Stimulated activated CD8-positive, alpha-beta memory T cell treated with anti-CD3 and anti-CD28 coated beads, Interleukin-4, amount 100 ng/mL, for 48 hours (primary cell): ENCODE measurements at places on chromosomes 2 and 18.
A peak's percentile ranks its signal among the peaks of the same experiment; 100 is the strongest.

DNA sequence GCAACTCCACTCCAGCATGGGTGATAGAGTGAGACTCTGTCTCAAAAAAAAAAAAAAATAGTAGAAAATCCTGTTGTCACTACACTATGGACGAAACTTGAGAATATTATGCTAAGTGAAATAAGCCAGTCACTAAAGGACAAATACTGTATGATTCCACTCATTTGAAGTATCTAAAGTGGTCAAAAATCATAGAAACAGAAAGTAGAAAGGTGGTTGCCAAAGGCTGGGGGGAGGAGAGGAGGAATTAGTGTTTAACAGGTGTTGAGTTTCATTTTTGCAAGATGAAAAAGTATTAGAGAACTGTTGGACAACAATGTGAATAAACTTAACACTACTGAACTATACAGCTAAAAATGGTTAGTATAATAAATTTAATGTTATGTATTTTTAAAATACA, 18.8 kb upstream of the RMP24 start:
- no peak for DNase-seq

DNA sequence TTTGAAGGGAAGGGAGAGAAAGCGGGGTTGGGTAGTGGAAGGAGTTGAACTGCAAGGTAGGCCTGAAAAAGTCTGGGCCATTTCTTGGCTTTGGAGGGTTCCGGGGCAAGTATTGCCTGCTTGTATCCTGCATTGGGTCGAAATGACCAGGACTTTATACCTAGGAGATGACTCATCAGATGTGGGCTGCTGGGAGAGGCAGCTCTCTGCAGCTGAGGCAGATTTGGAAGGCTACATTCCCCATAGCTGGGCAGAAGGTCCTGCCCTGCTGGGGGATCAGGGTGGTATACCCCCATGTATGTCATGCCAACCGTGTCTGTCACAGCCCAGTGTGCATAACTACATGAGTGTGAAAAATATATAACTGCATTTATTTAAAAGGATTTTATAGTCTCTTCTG, 171.8 kb upstream of the SPRED2 start:
- no peak for DNase-seq

- no peak for DNase-seq
These were observed 66.1 kb upstream of the DTNA start for GRCh38 chr18:34643989-34644388.

DNA sequence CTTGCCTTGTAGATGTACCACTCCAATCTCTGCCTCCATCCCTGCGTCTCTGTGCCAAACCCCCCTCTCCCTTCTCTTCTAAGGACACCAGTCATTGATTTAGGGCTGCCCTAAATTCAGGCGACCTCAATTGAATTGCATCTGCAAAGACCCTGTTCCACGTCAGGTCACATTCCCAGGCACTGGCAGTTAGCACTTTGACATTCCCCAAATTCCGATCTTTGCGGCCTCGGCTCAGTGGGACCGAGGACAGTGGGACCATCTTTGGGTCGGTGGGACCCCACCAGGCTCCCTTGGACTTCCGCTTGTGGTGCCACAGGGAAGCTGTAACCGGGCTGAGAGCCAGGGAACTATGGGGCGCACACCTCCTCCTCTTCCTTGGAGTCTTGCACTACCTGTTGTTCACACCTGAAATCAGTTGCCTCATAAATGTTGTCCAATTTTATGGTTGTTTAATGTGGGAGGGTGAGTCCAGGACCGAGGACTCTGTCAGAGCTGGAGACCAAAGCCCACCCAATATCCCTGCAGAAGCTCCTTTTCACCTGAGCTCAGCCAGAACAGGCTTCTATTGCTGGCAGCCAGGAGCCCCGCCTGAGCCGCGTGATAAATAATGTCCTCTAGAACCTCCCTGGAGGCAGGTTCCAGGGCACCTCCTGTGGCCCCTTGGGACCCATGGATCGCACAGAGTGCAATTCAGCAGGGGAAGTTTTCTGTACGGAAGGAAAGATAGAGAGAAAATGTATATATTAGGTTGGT, 271.6 kb downstream of the EIPR1 start:
- DNase-seq = no peak

- no peak for DNase-seq
These were observed 15.0 kb downstream of the PDCL3 start for GRCh38 chr2:100577777-100578176.

DNA sequence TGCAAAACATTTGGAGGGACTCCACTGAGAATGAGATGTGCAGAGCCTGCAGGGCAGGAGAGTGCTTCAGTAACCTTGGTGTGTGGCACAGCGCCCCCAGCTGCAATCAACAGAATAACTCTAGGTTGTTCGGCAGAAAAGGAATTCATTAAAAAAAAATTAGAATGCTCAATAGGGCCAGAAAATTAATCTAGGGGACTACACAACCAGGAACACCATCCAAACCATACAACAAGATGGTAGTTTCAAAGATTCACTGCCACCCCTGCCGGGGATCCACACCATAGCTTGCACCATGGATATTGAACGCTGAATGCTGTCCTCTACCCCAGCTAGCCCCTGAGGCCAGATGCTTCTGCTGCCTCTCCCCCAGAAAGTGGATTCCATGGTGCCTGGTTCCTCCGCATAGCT, 50.1 kb downstream of the THUMPD2 start:
- peak; percentile 53 for DNase-seq

- DNase-seq = no peak
These were observed 78.8 kb upstream of the CAPN13 start for GRCh38 chr2:30886080-30886479.

GRCh38 chr18:9029131-9029530, 73.4 kb upstream of the NDUFV2 start:
- DNase-seq = no peak

- DNase-seq = no peak
These were observed 49.7 kb upstream of the RASGRP3 start for GRCh38 chr2:33426666-33427231.

- no peak for DNase-seq
These were observed 679 bp downstream of the CLK1 start for GRCh38 chr2:200863782-200864175.

- no peak for DNase-seq
These were observed 30.0 kb downstream of the ADCYAP1 start for GRCh38 chr18:934518-935133.

DNA sequence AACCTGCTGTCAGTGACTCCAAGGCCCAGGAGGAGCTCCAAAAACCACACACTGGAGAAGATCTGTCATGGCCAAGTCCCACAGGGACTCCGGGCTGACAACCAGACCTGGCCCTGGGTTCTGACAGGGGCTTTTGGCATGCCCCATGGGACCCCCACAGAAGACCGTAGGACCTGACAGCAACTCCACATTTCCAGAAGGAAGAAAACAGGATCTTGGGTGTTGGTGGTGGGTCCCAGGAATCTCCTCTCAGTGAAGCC, 275.9 kb upstream of the HS6ST1 start:
- DNase-seq = no peak

- DNase-seq = no peak
These were observed 366.7 kb downstream of the NUP35 start for GRCh38 chr2:183490914-183491313.

DNA sequence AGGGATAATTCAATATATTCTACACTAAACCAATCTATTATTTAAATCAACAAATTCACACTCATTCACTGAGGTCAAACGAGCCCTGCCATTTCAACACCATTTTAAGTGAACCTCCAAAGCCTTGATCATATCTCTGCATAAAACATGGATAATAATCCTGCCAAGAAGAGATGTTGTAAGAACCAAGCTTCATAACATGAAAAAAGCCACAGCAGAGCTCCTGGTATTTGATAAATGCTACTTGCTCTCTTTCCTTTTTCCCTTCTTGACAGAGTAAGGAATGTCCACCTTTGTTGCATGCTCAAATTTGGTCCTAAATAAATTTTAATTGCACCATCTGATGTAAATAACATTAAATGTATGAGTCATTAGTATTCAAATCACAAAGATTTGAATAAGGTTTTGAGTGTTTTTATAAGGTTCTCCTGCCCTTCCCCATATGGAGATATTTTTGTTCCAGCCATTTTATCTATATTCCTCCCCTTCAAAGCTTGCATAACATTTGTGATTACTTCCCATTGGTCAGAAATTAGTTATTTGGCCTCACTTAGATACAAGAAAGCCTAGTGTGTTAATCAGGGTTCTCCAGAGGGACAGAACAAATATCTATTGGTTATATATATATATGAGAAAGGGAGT, 318.8 kb downstream of the RND3 start:
- DNase-seq = no peak

- no peak for DNase-seq
These were observed 150.2 kb upstream of the NFATC1 start for GRCh38 chr18:79245517-79246001.

DNA sequence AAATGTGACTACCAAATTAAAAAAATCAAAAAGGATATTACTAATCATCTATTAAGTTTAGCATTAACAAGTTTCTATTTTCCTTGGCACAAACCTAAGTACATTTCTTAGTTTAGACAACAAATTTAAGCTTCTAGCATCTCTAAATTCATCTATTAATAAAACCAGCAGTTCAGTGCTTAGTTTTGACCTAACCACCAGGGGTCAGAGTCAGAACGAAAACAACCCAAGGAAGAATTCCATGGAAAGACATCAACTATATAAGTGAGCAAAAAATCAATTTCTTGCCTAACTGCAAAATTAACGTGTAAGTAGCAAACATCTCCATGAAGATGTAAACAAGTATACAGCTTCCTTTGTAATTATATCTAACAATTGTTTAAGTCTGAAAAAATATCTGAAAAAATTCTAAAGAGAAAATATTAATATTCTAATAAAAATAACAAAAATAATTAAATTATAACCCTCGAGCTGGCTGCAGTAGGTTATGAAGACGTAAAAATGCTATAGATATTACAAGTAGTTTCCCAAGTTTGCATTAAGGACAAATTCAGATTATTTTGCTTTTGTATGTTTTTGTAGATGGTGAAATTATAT, 83.7 kb downstream of the CERKL start:
- no peak for DNase-seq

GRCh38 chr2:127657232-127657595, 11.3 kb downstream of the GPR17 start:
- no peak for DNase-seq

DNA sequence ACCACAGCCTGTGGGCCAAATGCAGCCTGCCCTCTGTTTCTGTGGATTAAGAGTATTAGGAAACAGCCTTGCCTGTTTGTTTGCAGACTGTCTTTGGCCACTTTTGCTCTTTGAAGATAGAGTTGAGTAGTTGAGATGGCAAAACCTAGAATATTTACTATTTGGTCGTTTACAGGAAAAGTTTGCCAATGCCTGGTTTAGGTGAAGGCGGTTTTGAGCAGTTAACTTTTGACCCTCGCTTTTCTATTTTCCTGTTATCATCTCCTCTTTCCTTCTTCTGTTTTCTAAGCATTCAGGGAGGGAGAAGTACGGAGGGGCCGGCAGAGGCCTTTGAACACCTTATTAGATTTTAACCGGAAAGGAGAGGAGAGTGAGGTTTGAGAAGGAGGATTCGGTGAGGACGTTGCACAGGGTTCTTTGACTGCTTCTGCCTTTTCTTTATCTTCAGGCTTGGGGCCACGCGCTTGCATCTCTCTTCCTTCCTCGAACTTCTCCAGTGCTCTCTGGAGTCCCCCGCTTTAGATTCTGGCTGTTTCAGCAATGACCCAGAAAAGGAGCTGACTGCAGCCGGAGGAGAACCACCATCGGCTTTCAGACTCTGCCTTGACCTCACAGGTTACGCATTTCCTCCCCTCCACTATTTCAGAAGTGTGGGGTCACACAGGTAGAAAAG, 39.2 kb downstream of the IL1R2 start:
- DNase-seq = no peak

GRCh38 chr2:75801234-75801982, 90.7 kb upstream of the GCFC2 start:
- DNase-seq = no peak

DNA sequence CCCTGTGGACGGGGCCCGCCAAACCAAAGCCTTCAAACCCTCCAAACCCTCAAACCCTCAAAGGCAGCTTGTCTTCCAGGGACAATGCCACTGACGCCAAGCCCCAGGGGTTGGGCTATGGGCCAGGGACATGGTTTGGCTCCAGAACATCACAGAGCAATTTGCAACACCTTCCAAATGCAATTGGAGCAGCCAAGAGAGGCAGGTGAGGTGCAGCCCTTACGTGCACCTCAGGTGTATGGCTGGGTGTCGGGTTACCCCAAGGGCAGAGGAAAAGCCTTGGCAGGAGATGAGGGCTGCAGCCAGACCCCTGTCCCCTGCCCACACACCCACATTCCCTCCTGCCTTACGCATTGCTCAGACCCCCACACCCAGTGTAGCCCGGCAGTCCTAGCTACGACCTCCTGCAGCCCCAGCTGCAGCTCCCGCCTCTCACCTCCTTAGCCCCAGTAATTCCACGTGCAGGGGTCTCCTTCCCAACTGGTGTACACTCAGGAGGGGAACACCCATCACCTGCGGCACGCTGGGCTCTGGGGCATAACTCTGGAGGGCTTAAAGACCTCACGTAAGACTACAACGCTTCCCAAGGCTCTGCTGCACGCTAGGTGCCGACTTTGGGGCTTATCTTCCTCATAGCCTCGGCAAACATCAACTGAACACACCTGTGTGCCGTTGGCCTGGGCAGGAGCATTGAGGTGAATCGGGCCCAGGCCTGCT, 88.7 kb downstream of the TFCP2L1 start:
- DNase-seq = no peak

DNA sequence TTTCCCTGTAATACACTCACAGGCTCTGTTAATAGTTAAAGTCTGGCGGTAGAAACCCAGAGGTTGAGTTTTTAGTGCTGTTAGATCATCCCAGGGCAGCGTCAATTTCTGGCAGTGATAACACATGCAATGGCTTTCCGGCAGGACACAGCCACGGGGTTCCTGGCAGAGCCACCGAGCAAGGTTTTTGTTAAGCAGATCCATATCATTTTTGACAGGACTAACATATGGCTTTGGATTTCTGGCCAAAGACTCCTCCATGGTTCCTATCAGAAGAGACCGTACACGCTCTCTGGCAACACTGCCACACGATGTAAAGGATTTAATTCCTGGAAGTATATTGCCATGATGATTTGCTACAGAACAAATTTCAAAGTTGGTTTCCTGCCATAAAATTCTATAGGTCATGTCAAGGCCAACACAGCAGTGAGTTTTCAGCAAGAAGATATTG, 854.3 kb downstream of the LRRTM4 start:
- no peak for DNase-seq

GRCh38 chr2:237259201-237259600, 154.8 kb downstream of the COL6A3 start:
- no peak for DNase-seq

GRCh38 chr2:28276076-28276618, 116.5 kb upstream of the FOSL2 start:
- peak; percentile 36 for DNase-seq

- DNase-seq = no peak
These were observed 94.6 kb upstream of the LGALSL start for GRCh38 chr2:64359171-64359891.

DNA sequence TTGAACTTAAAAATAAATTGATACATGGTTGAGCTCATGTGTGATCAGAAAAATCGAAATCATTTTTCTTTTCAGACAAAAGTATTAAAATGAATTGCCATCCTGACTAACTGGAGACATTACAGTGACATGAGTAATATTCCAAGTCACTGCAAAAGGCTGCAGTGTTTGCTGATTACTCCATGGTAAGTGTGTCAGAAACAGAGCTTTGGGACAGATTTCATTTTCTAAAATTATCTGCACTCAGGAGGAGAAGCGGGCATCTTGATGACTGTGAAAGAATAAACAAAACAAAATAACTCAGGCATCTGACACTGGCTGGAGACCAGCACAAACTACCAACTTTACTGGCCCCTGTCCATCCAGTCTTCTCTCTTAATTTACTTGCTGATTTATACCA, 312.3 kb upstream of the PIK3C3 start:
- DNase-seq = no peak

GRCh38 chr2:191846515-191847476, at the start of gene CAVIN2:
CAVIN2 (minus strand) TSS chr2:191847088; CDS start chr2:191846925, 163 bp downstream.
- DNase-seq = no peak

- no peak for DNase-seq
These were observed 748.7 kb downstream of the RNF144A start for GRCh38 chr2:7665880-7666279.
